Left ventricle myocardium inferior (tissue), 1 donor: ENCODE measurements at places on chromosomes 13 and 19. TPM values are rescaled to one million over a fixed set of nuclear protein-coding genes. Genes with fewer than 3 reads are reported as not detected.

DNA sequence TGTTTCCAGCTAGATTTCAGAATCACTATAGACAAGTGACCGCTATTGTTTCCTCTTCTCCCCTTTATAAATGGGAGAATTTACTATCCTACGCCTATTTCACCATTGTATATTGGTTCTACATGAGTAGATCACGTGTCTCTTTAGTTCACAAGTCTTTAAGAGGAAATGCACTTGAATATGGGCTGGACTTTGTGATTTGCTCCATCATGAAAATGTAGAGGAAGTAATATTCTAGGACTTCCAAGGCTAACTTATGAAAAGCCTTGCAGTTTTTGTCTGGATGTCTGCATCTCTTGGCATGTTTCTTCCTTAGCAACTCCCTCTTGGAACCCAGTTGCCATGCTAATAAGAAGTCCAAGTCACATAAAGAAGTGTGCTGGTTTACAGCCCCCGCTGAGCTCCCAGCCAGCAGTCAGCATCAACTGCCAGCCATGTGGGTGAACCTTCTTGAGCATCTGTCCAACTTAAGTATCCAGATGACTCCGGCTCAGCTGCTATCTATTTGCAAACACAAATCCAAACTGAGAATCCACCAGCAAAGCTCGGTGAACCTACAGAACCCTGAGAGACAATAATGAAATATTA lies 4.8 kb upstream of the FBXL3 start:
- DNase-seq = no peak
- no peak overlapping the region for H3K4me3 ChIP-seq
- H3K36me3 ChIP-seq = no peaks in the 10 kb centered on the region
- peaks cover 24% of the 10 kb centered on the region for H3K4me1 ChIP-seq
- H3K27me3 ChIP-seq = no peaks in the 10 kb centered on the region

- no peak overlapping the region for H3K27ac ChIP-seq
- no peaks in the 10 kb centered on the region for H3K36me3 ChIP-seq
- peak; percentile 71 for DNase-seq
- H3K27me3 ChIP-seq = peaks cover 10% of the 10 kb centered on the region
- no peak overlapping the region for H3K4me3 ChIP-seq
Observed at GRCh38 chr19:17757125-17757524, 5.8 kb downstream of the FCHO1 start.

- no peak overlapping the region for H3K4me3 ChIP-seq
- H3K4me1 ChIP-seq = no peaks in the 10 kb centered on the region
- no peaks in the 10 kb centered on the region for H3K36me3 ChIP-seq
- H3K27ac ChIP-seq = no peak overlapping the region
- DNase-seq = no peak
- H3K27me3 ChIP-seq = peaks cover 37% of the 10 kb centered on the region
Observed at GRCh38 chr19:56918682-56919307, 78.3 kb upstream of the PEG3 start.

- H3K4me1 ChIP-seq = no peaks in the 10 kb centered on the region
- no peak overlapping the region for H3K27ac ChIP-seq
Observed at GRCh38 chr13:85659493-85659892, 139.7 kb downstream of the SLITRK6 start.

DNA sequence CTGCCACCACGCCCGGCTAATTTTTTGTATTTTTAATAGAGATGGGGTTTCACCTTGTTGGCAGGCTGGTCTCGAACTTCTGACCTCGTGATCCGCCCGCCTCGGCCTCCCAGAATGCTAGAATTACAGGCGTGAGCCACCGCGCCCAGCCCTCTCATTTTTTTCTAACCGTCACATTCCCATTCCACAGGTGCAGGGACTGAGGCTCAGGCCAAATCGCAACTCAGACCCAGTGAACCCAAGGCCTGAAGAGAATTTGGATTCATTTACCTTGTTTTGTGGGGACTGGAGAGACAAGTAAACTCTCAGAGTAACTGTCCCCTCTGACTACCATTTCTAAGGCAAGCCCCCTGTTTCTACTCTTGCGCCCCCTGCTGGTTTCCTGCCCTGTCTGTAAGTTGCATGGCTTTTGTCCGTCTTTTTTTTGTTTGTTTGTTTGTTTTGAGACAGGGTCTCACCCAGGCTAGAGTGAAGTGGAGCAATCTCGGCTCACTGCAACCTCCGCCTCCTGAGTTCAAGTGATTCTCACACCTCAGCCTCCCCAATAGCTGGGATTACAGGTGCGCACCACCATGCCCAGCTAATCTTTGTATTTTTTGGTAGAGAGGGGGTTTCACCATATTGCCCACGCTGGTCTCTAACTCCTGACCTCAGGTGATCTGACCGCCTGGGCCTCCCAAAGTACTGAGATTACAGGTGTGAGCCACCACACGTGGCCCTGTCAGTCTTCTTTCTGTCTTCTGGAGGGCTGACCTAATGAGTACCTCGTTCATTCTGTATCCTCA lies 2.3 kb upstream of the STRN4 start:
- H3K27ac ChIP-seq = no peak overlapping the region
- peak; percentile 59 for DNase-seq

- no peak for DNase-seq
- H3K4me3 ChIP-seq = peak overlapping the region; percentile 69
- H3K36me3 ChIP-seq = no peaks in the 10 kb centered on the region
- peaks cover 43% of the 10 kb centered on the region for H3K4me1 ChIP-seq
- H3K27me3 ChIP-seq = peaks cover 79% of the 10 kb centered on the region
- peak overlapping the region; percentile 63 for H3K27ac ChIP-seq
Observed at GRCh38 chr19:46492841-46493235, 2.8 kb downstream of the PNMA8B start.

DNA sequence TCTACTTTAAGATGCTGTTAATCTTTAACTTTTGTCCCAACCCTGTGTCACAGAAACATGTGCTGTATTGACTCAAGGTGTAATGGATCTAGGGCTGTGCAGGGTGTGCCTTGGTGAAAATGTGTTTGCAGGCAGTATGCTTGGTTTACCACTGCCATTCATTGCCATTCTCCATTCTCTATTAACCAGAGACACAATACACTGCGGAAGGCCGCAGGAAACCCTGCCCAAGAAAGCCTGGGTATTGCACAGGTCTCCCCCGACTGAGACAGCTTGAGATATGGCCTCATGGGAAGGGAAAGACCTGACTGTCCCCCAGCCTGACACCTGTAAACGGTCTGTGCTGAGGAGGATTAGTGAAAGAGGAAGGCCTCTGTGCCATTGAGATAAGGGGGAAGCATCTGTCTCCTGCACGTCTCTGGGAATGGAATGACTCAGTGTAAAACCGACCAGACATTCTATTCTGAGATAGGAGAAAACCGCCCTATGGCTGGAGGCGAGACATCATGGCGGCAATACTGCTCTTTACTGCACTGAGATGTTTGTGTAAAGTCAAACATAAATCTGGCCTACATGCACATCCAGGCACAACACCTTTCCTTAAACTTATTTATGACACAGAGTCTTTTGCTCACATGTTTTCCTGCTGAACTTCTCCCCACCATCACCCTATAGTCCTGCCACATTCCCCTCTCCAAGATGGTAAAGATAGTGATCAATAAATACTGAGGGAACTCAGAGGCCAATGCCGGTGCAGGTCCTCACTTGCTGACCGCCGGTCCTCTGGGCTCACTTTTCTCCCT lies 13.1 kb upstream of the ZNF888 start:
- no peak overlapping the region for H3K4me3 ChIP-seq
- DNase-seq = no peak
- H3K27ac ChIP-seq = no peak overlapping the region
- peaks cover under 1% of the 10 kb centered on the region for H3K4me1 ChIP-seq
- no peaks in the 10 kb centered on the region for H3K27me3 ChIP-seq
- no peaks in the 10 kb centered on the region for H3K36me3 ChIP-seq

DNA sequence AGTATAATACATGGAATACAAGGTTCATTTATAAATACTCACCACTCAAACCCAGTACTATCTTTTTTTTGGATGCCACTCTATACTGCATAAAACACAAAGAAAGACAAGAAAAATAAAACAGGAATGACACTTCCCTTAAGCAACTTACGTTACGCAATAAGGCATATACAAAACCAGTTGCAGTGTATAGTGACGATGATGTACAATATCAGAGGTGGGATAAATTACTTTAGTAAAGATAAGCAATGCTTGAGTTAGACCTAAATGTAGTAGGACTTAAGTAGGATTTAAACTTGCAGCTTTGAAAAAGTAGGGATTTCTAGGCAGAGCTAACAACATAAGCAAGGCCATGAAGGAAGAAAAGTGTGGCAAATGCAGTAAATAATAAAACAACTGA lies 374.9 kb downstream of the SPRY2 start:
- H3K4me1 ChIP-seq = no peaks in the 10 kb centered on the region
- H3K27me3 ChIP-seq = no peaks in the 10 kb centered on the region
- no peak overlapping the region for H3K4me3 ChIP-seq
- DNase-seq = no peak

DNA sequence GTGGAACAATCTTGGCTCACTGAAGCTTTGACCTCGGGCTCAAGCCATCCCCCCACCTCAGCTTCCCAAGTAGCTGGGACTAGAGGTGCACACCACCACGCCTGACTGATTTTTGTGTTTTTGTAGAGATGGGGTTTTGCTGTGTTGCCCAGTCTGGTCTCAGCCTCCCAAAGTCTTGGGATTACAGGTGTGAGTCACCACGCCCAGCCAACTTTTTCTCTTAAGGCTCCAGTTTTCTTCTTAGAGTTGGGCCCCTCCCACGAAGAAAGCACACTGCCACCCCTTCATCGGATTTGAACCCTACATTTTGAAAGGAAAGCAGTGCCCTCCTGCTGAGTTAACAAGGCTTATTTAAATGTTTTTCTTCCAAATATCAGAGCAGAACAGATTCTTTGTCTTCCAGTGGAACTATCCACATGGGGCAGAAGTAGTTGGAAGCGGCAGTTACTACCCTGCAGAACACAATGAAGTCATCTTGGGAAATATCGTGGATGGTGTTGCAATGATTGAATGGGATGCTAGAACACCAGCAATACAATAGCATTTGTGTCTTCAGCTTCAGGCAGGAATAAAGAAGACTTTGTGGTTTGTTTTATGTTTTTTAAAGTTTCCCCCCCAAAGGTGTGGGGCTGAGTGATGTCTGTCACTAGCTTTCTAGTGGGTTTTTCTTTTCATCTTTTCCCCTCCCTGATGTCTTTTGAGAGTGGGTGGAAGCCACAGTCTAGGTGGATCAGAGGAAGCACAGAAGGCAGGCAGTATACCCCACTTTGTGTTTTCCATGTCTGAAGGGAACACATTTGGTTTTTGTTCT lies 8.9 kb downstream of the ACTN4 start:
- H3K27ac ChIP-seq = peak overlapping the region; percentile 95
- no peak for DNase-seq
- H3K36me3 ChIP-seq = peaks cover 8% of the 10 kb centered on the region
- no peak overlapping the region for H3K4me3 ChIP-seq
- H3K4me1 ChIP-seq = peaks cover 100% of the 10 kb centered on the region
- no peaks in the 10 kb centered on the region for H3K27me3 ChIP-seq

DNA sequence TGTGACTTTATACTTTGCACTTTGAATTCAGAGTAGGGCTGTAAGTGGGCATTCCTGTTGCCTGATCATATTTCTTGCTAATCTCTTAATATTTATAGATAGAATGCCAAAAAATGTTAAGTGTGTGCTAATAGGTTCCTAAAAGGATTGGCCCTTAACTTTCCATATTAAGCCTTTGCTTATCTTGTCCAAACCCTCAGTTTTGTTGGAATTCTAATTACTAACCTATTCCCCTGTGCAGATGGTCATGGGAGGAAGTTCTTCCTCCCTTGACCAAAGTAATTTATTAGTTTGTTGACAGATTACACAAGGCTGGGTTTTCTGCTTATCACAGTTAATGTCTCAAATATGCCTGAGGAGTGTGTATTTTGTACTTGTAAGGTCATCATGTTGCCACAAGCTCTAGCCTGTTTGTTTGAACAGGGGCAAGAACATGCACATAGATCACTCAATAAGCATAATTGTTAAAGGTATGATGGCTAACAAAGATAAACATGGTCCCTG lies 541.1 kb upstream of the SPRY2 start:
- no peaks in the 10 kb centered on the region for H3K27me3 ChIP-seq
- peaks cover 3% of the 10 kb centered on the region for H3K4me1 ChIP-seq
- H3K4me3 ChIP-seq = no peak overlapping the region
- H3K36me3 ChIP-seq = no peaks in the 10 kb centered on the region
- no peak for DNase-seq

GRCh38 chr13:25722893-25723292 lies 328.9 kb downstream of the SHISA2 start:
- no peak overlapping the region for H3K27ac ChIP-seq
- no peak for DNase-seq
- H3K36me3 ChIP-seq = no peaks in the 10 kb centered on the region
- H3K4me1 ChIP-seq = no peaks in the 10 kb centered on the region
- H3K4me3 ChIP-seq = no peak overlapping the region
- peaks cover 27% of the 10 kb centered on the region for H3K27me3 ChIP-seq

DNA sequence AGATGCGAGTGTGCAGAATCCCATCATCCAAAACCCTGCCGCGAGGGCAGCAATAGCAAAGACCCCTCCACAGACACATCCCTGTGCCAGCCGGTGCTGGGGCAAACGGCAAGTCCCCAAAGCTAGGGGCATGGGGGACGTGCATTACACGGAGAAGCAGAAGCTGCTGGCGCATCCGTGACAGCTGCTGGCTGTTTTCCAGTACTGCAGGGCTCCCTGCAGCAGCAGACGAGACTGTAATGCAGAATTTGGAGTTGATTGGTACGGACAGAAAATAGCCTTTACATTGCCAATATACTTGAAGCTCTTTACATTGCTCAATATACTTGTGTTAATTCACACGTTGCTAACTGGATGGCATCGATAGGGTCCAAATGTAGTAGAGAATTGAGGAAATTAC lies 77.2 kb upstream of the TMTC4 start:
- H3K4me3 ChIP-seq = no peak overlapping the region
- H3K27ac ChIP-seq = no peak overlapping the region
- H3K36me3 ChIP-seq = no peaks in the 10 kb centered on the region
- DNase-seq = no peak
- peaks cover 23% of the 10 kb centered on the region for H3K27me3 ChIP-seq

DNA sequence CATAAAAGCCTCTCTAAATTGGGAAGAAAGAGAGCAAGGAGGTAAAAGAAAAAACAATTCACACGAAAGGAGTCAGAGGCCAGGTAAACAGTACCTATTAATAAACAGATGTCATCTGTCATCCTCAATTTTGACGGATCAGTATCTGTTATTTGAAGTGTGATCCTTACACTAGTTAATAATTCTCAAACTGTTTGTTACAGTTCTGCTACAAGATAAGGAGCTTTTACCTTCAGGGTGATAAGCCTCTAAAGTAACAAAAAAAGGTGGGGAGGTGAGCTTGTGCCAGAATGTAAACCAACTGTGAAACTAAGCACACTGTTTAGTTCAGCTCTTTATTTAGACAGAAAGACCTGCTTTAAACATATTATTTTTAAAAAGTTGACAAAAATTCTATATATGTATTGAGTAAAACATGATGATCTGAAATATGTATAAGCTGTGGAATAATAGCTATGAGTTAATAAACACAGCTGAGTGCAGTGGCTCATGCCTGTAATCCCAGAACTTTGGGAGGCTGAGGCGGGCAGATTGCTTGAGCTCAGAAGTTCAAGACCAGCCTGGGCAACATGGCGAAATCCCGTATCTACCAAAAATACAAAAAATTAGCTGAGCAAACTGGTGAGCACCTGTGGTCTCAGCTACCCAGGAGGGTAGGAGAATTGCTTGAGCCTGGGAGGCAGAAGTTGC lies 48.4 kb upstream of the EBPL start:
- no peak overlapping the region for H3K27ac ChIP-seq
- no peak for DNase-seq
- H3K4me1 ChIP-seq = no peaks in the 10 kb centered on the region
- H3K36me3 ChIP-seq = peaks cover 10% of the 10 kb centered on the region

The CLC gene
- not detected for total RNA-seq

The SH2D3A gene
- 0.14 TPM for total RNA-seq

The OLFM2 gene
- total RNA-seq = 1.7 TPM

The MED26 gene
- total RNA-seq = 4.0 TPM

The PSG3 gene
- not detected for total RNA-seq

The ABHD13 gene
- total RNA-seq = 5.1 TPM

The PODNL1 gene
- 1.9 TPM for total RNA-seq
